ENCODE measurements at places on chromosomes 3 and 15.

DNA sequence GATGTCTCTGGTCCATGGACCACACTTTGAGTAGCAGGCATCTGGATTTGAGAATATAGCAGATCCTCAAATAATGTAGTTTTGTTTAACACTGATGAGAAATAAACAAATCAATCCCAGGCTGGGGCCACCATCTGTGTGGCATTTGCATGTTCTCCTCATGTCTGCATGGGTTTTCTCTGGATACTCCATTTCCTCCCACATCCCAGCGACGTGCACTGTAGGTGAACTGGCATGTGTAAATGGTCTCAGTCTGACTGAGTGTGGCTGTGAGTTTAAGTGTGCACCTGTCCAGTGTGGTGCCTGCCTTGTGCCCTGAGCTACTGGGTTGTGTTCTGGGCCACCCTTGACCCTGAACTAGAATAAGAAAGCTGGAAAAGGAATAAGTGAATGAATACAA, 66.3 kb upstream of the NANOGP8 start:
- DNase-seq, result no peak
- peaks cover 2% of the 10 kb centered on the region for H3K36me3 ChIP-seq
- no peak overlapping the region for H3K4me3 ChIP-seq
- no peaks in the 10 kb centered on the region for H3K27me3 ChIP-seq
- no peak overlapping the region for H3K27ac ChIP-seq

DNA sequence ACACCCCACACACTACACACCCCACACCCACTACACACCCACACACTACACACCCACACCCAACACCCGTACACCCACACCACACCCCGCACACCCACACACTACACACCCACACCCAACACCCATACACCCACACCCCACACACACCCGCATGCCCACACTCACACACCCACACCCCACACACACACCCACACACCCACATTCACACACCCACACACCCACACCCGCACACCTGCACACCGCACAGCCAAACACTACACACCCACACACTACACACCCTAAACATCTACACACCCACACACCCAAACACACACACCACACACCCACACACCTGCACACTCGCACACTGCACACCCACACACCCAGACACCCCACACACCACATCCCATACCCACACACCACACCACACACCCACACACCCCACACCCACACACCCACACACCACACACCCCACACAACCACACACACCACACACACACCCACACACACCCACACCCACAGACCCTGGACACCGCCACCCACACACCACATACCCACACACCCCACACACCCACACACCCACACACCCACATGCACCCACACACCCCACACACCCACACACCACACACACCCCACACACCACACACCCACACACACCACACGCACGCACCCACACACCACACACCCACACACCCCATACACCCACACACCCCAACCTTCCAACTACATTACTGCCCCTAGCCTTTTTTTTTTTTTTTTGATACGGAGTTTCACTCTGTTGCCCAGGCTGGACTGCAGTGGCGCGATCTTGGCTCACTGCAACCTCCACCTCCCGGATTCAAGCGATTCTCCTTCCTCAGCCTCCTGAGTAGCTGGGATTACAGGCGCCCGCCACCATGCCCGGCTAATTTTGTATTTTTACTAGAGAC, 16.9 kb downstream of the CEP19 start:
- no peaks in the 10 kb centered on the region for H3K36me3 ChIP-seq
- H3K4me3 ChIP-seq, result no peak overlapping the region
- no peaks in the 10 kb centered on the region for H3K27me3 ChIP-seq
- H3K27ac ChIP-seq, result no peak overlapping the region

- H3K4me3 ChIP-seq, result no peak overlapping the region
- H3K36me3 ChIP-seq, result no peaks in the 10 kb centered on the region
- DNase-seq, result no peak
- H3K4me1 ChIP-seq, result peaks cover 16% of the 10 kb centered on the region
Measured at GRCh38 chr3:28935146-28935545, 345.7 kb upstream of the RBMS3 start.

- H3K4me3 ChIP-seq, result peak within 1 kb of the TSS; percentile 69
- H3K27ac ChIP-seq, result peak within 1 kb of the TSS; percentile 56
- DNase-seq, result peak; percentile 69
- H3K4me1 ChIP-seq, result peaks cover 41% of the 10 kb centered on the region
- H3K27me3 ChIP-seq, result peaks cover 1% of the 10 kb centered on the region
Measured at GRCh38 chr3:124887177-124887931, at the start of gene ITGB5. TSS of gene ITGB5 (minus strand) at chr3:124887365. CDS start at chr3:124887000, 365 bp downstream.

- no peak overlapping the region for H3K27ac ChIP-seq
- H3K4me1 ChIP-seq, result no peaks in the 10 kb centered on the region
Measured at GRCh38 chr3:15903759-15904720, 106.3 kb upstream of the ANKRD28 start.

GRCh38 chr3:178705925-178706324, 169.7 kb downstream of the KCNMB2 start:
- H3K4me1 ChIP-seq, result peaks cover 30% of the 10 kb centered on the region
- H3K36me3 ChIP-seq, result no peaks in the 10 kb centered on the region
- no peak for DNase-seq
- H3K27ac ChIP-seq, result peak overlapping the region; percentile 32
- no peaks in the 10 kb centered on the region for H3K27me3 ChIP-seq
- no peak overlapping the region for H3K4me3 ChIP-seq

- H3K27ac ChIP-seq, result no peak overlapping the region
- H3K4me3 ChIP-seq, result no peak overlapping the region
- peak; percentile 40 for DNase-seq
- H3K36me3 ChIP-seq, result peaks cover 19% of the 10 kb centered on the region
- no peaks in the 10 kb centered on the region for H3K4me1 ChIP-seq
- H3K27me3 ChIP-seq, result no peaks in the 10 kb centered on the region
Measured at GRCh38 chr15:20352241-20353200, 189.1 kb downstream of the GOLGA6L6 start.

Measured in mesothelial cell of epicardium (in vitro differentiated cells).